ENCODE measurements at places on chromosomes 1 and 21.

DNA sequence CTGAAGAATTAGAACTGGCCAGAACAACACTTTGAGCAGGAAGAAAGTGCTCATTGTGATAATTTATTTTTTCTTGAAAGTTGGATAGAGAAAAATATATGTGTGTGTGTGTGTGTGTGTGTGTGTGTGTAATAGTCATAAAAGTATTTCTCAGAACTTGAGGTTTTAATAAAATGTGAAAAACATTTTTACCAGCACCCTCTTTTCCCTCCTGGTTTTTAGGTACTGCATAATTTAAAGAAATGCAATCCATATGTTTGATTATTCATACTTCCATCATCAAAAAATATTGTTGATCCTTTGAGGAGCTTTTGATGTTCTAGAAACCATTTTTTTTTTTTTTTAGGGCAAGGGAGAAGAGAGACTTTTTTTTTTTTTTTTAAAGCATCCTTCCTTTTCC is 66.8 kb upstream of the JUN start:
- no peak for DNase-seq

DNA sequence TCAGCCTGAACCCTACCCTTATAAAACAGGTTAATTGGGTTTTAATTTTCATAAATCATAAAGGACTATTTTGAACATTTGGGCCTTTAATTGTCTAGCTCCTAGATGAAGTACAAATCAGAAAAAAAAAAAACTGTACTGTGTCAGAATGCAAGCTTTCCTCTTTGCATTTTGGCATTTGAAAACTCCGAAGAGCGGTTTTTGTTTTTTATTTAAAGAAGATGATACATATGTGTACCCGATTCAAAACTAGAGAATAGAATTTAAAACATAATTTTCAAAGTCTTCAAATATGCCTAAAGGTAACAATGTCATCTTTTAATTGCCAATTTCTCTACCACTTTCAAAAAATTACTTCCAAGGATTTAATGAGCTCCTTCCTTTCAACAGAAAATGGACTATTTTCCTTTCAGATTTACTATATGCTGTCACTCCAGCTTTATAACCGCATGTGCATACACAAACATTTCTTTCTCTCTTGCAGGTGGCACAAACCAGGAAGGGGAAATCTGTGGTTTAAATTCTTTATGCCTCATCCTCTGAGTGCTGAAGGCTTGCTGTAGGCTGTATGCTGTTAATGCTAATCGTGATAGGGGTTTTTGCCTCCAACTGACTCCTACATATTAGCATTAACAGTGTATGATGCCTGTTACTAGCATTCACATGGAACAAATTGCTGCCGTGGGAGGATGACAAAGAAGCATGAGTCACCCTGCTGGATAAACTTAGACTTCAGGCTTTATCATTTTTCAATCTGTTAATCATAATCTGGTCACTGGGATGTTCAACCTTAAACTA is 33.7 kb downstream of the MRPL39 start:
- DNase-seq = peak; percentile 99

GRCh38 chr21:31888936-31889371 is 16.1 kb downstream of the HUNK start:
- no peak for DNase-seq

- no peak for DNase-seq
These were observed 10.9 kb downstream of the PRDX6 start for GRCh38 chr1:173488001-173488400.

DNA sequence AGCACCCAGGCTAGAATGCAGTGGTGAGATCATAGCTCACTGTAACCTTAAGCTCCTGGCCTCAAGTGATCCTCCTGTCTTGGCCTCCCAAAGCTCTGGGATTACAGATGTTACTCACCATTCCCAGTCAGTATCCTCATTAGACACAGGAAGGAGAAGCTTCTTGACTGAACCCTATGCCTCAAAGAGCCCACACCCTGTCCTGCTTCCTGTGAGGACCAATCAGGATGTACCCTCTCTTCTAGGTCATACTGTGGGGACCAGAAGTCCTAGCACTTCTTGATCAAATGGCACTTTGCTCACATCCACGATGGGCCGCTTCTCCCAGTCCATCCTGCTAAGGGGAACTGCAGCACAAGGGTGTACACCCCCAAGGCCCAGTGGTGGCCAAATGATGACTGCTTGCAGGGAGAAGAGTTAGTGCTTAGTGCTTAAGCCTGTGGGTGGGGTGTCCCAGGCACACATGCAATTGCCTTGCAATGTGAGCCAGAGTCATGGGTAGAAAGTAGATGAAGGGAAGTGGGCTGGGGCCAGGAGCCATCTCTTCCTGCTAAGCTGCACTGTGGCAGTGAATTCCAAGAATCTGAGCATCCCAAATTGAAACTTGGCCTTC is 9.8 kb downstream of the CD34 start:
- DNase-seq = no peak

GRCh38 chr1:74470251-74470650 is 42.2 kb downstream of the LRRC53 start:
- DNase-seq = no peak

DNA sequence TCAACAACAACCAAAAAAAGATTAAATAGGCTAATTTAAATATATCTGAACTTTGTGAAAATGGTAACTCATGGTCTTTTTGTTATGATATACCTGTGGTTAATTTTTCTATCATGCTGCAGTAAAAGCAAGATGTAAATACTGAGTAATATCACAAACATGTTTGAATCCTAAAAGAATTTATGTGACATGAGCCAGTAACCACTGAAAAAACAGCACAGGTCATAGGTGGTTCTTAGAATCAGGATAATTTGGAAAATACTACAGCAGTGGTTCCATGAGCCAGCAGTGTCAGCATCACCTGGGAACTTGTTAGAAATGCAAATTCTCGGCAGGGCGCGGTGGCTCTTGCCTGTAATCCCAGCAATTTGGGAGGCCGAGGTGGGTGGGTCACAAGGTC is 4.1 kb downstream of the ATP5IF1 start:
- DNase-seq = no peak

DNA sequence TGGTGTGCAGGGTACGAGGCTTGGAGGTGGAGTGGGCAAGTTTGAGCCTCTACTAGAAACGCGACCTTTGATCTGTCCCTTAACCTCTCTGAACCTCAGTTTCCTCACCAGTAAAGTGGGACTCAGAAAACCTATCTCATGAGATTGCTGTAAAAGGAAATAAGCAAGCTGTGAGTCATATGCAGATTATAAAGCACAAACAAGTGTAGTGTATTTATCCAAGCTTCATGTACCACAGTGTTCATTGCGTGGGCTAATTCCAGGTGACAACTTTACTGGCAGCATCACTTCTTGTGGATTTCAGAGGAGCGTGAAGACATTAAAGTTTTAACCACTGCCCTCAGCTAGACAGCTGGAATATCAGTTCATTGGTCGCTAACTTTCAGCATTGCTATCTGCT is 44.4 kb downstream of the ZNF697 start:
- no peak for DNase-seq

DNA sequence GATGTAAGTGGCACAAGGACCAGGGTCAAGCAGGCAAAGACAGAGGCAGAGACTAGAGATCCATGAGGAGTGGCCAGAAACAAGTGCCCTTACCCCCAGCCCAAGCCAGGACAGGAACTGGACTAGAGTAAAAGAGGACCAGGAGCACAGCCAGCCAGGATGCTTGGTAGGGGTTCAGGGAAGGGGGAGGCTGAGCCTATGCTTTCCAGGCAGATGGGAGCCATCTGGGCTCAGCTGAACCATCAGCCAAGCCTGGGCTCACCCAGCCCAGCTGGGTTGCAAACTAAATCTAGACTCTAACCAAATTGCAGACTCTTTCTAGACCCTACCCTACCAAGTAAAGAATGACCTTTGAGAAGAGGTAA is 15.2 kb downstream of the PDZK1IP1 start:
- no peak for DNase-seq

DNA sequence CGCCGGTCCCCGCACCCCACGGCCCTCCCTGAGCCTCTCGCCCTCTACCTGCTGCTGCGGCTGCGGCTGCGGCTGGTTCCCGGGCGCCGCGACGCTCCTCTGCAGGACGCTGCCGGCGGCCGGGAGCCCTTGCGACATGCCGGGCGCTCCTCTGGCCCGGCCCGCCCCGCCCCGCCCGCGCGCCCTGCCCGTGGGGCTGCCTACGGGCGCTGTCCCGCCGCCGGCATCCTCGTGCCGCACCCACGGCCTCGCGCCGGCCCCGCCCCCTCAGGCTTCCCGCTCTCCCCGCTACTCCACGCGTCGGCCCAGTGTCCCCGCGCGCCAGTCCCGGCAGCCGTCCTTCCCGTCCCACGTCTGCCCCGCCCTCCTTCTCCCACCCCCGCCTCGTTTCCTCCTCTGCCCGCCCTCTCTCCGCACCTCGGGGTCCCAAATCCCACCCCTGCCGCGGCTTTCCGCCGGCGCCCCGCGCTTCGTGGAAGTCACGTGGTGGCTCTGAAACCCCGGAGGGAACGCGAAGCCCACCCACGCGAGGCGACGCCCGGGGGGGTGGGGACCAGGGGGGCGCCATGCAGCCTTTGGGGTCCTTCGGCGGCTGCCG is at the start of gene BATF3:
Gene BATF3 (minus strand): TSS at position 216 of the 598 bp plus-strand sequence. CDS start 78 bp downstream, at position 138.
- no peak for DNase-seq

DNA sequence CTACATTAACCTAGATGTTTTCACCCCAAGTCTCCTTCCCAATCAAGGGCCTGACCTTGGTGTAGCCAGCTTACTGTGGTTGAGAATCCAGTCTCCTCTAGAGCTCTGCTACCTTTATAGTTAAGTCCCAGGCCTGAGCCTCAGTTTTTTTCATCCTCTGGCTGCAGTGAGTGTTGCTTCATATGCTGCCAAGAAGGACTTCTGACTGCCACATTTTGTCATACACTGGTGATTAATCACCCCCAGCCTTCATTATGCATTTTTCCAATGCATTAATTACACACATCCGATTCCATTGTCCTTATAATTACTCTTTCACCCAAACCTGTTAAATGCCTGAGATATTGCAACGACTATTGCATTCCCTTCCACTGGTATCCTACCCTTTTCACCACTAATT is 66.3 kb upstream of the FGGY start:
- no peak for DNase-seq

DNA sequence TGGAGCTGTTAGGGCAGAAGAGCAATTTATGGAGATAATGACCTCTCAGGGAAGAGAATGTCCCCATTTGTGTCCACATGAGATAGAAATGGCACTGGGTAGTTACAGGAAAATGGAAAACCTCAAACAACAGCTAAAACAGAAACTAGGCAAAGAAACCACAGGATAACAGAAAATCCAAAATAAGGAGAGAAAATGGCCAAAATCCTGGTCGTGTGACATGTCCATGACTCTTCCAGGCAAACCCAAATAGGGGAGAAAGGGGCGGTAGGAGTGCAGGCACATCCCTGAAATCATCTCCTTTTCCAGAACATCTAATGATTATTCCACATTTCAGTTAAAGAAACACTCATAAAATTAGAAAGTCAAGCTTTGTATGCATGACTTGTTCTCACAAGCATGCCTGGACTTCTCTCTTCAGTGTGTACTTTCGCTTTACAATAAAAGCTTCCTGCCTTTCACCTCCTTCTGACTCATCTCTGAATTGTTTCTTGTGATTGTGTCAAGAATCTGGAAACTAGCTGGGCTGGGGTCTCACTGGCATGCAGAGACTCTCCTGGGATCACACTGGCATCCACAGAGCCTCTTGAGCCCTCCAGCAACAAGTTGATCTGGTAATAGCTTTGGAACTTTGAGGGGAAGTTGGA is 171.4 kb upstream of the ZP4 start:
- DNase-seq = peak; percentile 29

DNA sequence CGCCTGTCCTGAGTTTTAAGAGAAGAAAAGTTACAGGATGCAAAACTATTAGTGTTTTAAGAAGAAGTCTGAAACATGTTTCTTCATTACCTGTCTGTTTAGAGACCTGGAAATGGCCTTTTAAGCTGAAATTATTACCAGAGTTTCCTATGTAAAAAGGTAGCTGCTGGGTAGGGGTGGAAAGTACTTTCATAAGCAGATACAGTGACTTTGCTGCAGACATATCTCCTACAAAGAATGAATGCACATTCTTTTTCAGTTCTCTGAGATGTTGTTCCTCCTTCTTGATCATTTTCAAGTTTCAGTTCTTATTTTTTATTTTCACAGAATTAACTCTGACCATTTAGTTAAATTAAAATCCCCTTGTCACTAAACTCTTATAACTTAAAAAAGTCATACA is 1329.6 kb downstream of the KCNT2 start:
- DNase-seq = no peak

DNA sequence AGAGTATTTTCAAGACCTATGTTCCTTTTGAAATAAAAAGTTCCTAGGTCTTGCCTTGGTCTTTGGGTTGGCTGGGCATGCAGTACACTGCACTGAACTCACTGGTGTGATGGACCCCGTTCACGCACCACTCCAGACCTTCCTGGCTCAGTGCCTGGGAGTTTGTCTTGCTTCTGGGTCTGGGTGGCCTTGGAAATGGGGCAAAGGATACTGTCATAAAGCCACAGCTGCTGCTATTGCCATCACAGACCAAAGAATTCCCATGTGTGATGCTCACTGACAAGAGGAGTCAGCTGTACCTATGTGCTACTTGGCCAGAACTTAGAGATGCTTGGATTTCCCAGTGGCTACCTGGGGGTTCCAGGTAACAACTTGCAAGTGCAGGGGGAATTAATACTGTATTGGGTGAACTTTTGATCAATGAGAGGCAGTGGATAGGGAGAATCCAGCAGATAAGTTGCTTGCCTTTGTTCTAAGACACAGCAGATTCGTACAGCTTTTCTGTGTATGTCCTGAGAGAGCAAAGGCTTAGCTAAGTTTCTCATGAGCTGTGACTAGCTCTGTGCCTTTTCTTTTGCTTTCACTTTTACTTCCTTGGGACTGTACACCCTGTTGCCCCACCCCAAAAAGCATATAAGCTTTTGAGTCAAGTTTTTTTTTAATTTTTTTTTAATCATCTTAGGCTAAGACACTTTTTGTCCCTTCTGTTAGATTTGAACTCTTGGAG is 115.3 kb downstream of the RUNX1 start:
- no peak for DNase-seq

GRCh38 chr1:237140986-237141385 is 99.0 kb downstream of the RYR2 start:
- no peak for DNase-seq

DNA sequence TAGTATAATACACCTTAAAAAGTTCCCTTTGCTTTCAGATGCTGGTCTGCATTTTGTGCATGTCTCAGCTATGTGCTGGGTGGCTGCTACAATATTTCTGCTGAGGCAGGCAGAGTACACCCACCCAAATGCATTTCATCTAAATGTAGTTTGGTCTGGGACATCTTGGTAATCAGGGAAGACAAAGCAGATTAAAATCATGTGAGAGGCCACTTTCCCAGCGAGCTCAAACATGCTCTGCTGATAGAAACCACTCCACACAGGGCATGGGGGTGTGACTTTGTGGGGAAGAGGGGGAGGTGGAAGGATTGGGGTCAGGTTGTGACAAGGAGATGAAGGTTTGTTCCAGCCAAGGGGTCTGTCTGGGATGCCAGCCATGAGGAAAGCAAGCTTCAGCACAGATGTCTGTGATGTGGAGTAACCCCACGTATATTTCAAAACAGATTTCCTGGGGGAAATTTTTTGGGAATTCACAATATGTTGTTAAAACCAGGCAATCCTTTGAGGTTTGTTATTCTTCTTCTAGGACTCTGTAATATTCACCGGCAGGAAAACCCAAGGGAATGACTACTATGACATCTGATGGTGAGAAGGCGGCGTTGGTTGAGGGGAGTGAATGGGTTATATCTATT is 255.1 kb upstream of the FGGY start:
- DNase-seq = peak; percentile 45

GRCh38 chr1:93672069-93672468 is 9.6 kb downstream of the BCAR3 start:
- peak; percentile 93 for DNase-seq

All from IMR-90 (cell line).